Cardiac muscle cell (in vitro differentiated cells and primary cell): ENCODE measurements at places on chromosomes 2 and 18. TPM values are rescaled to one million over a fixed set of nuclear protein-coding genes. Genes with fewer than 3 reads are reported as not detected.
A peak's percentile ranks its signal among the peaks of the same experiment; 100 is the strongest.

DNA sequence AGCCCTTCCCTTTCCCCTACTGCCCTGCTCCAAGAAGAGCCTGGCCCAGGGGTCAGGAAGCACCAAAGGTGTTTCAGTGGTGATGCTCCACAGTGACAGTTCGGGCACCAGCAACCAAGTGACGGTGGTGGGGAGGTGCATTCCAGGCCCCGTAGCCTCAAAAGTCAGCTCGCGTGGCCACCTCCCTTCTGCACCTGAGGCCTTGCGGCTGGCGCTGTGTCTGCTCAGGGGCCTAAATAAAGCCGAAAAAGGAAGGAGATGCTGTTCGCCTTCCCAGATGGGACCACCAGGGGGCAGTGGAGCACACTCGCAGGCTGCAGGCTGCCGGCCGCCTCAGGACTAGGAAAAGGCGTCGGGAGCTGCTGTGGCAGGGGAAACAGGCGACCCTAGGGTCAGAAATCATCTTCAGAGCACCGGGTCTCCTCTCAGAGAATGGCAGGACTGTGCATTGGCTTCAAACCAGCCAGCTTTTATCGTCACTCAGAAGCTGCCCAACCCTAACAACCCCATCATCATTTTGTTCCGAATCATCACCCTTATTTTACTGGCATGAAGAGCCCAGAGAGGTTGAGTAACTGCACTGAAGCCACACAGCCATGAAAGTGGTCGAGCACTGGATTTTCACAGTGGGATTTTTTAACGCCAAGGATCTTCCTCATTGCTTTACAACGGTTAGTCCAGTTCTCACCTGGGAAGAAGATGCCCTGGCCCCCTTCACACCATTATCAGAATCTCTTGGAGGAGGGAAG is 213.0 kb upstream of the CELF4 start:
- H3K36me3 ChIP-seq: no peaks in the 10 kb centered on the region
- no peak overlapping the region for H3K27ac ChIP-seq
- peak; percentile 70 for DNase-seq
- no peaks in the 10 kb centered on the region for H3K27me3 ChIP-seq
- H3K4me3 ChIP-seq: no peak overlapping the region

DNA sequence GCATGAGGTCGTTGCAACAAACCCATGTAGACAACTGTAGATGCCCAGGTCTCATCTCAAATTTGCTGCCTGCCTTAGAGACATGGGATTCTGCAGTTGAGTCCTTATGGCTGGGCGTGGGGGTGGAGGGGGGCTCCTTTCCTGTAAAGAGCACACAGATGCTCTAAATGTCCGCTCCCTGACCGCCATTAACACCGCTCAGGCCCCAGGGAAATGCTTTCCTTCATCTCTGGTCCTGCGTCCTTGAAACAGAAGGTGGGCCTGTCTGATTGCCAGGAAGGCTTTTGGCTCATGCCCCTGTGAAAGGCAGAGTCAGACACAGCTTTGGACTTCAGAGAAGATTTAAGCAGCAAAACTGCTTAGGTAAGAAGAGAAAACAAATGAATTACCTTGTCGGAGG is 25.7 kb downstream of the GPR39 start:
- no peak overlapping the region for H3K4me3 ChIP-seq
- H3K4me1 ChIP-seq: peaks cover 46% of the 10 kb centered on the region
- H3K27me3 ChIP-seq: no peaks in the 10 kb centered on the region
- no peaks in the 10 kb centered on the region for H3K36me3 ChIP-seq
- no peak overlapping the region for H3K27ac ChIP-seq
- no peak for DNase-seq

The VIT gene
- not detected in 2 replicates for polyA plus RNA-seq

DNA sequence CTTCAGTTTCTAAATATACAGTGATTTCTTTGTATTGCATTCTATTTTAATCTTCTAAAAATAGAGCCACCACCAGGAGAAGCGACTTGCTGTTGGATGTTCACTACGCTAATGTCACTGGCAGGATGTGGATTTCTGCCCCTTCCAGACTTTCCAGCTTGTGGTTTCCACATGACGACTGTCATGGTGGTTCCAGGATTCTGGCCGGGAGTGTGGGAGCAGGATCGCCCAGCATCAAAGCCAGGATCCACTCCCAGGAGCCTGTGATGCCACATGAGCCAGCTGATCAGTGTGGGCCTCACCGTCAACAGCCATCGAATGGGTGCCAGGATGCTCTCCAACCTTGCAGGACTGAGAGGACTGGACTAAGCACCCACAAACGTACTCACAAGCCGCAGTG is 148.8 kb downstream of the HDAC4 start:
- no peaks in the 10 kb centered on the region for H3K27me3 ChIP-seq
- H3K4me1 ChIP-seq: peaks cover 7% of the 10 kb centered on the region
- no peak for DNase-seq
- H3K36me3 ChIP-seq: no peaks in the 10 kb centered on the region

DNA sequence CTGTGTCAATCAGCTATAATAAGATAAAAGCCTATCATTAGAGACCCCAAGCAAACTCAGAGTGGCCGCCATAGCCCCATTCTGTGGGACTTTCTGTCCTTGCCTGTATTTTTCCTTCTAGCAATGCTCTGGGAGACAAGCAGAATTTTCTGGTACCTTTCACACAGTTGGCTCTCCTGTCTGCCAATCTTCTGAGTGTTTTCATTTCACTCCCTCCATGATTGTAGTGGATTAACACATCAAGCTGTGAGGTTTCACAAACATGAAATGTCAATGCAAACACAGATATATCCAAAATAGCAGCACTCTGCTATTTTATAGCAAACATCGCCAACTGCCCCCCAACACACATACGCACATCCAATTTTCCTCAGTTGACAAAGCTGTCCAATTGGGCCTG is 64.9 kb downstream of the C1D start:
- no peaks in the 10 kb centered on the region for H3K4me1 ChIP-seq
- H3K27me3 ChIP-seq: no peaks in the 10 kb centered on the region
- DNase-seq: no peak
- no peak overlapping the region for H3K4me3 ChIP-seq
- H3K36me3 ChIP-seq: no peaks in the 10 kb centered on the region
